ENCODE measurements at places on chromosomes 5 and 9.

DNA sequence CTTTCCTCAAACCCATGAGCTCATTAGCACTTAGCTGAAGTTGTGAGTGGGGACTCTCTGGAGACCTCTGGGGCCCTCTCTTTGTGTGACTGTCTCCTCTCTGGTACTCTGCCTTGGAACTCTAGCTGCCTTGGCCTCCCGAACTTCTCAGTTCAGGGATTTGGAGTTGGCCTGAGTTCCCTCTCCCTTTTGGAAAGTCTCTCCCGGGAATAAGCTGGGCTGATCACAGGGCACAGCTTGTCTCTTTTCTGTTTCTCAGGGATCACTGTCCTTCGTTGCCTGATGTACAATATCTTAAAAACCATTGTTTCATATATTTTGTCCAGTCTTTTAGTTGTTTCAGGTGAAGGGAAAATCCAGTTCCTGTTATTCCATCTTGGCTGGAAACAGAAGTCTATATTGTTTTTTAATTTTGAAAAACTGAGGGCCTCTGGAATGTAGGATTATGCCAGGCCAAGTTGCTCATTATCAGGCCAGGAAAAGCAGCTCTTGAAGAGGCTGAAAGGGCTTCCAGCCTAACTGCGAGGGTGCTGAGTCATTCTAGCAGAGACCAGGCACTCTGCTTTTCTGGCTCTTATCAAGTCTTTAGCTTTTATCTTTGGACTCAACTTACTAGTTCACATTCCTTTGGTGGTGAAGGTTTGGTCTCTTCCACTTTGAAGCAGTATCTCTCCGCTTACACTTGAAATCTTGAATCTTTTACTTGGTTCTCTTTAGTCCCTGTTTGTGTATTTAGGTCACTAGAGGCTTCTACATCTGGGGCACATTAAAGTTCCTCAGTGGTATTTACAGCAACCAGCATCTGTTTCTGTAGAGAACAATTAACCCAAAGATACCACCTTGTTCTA, 8.4 kb upstream of the RGS3 start:
- DNase-seq = no peak

GRCh38 chr5:32445287-32445758, 783 bp upstream of the ZFR start:
- DNase-seq = no peak

DNA sequence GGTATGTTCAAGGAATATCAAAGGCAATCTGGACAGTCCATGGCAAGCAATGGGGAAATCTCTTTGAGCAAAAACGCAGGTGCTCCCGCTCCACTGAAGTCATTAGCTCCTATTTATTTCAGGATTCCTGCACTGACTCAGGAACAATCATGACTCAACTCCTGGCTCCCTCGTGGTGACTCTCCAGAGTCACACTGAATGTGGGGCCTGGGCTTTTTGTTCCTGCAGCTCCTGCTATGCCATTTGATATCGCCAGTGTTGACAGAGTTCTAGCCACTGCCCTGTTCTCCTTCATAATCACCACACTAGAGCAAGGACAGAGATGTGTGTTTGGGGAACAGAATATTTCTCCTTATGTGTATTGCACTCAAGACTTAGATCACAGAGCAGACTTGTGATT, 187.2 kb upstream of the ZNF462 start:
- DNase-seq = no peak

GRCh38 chr9:128600099-128600498, 47.7 kb downstream of the SPTAN1 start:
- no peak for DNase-seq

- DNase-seq = no peak
Measured at GRCh38 chr9:29214154-29214689, 1640.9 kb upstream of the C9orf72 start.

- DNase-seq = no peak
Measured at GRCh38 chr9:72203205-72203803, 54.1 kb downstream of the GDA start.

DNA sequence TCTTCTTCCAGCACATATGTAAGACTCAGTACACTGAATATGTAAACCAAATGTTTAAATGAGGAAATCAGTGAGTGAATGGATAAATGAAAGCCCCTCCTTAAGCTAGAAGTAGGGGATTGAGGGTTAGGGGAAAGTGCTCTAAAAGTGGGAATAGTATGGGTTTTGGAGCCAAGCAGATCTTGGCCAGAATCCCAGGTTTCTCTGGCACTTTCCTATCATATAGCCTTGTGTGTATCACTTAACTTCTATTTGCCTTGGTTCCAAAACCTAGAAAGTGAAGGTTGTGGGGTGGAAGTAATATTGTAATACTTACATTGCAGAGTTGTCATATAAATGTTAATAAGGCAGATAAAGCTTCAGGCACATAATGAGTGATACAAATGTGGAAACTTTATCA, 45.0 kb upstream of the SV2C start:
- no peak for DNase-seq

- DNase-seq = no peak
Measured at GRCh38 chr9:6549106-6549800, 96.3 kb downstream of the GLDC start.

GRCh38 chr9:37575511-37575914, 667 bp downstream of the FBXO10 start:
- no peak for DNase-seq

DNA sequence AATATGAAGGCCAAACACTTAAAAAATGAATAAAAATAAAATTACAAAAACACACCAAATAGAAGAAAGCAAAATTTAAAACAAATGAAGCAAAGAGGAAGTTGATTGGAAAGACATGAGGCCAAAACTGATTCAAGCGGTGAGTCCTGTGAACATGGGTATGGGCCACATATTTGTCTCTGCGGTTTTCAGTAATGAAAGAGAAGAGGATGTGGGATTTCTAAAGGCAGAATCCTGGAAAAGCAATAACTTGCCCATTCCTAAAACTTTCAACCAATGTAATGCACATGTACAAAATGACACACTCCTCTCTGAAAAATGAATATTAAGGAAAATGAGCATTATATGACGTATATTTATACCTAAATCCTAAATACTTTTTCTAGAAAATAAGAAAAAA, 263.7 kb downstream of the SEMA5A start:
- no peak for DNase-seq

DNA sequence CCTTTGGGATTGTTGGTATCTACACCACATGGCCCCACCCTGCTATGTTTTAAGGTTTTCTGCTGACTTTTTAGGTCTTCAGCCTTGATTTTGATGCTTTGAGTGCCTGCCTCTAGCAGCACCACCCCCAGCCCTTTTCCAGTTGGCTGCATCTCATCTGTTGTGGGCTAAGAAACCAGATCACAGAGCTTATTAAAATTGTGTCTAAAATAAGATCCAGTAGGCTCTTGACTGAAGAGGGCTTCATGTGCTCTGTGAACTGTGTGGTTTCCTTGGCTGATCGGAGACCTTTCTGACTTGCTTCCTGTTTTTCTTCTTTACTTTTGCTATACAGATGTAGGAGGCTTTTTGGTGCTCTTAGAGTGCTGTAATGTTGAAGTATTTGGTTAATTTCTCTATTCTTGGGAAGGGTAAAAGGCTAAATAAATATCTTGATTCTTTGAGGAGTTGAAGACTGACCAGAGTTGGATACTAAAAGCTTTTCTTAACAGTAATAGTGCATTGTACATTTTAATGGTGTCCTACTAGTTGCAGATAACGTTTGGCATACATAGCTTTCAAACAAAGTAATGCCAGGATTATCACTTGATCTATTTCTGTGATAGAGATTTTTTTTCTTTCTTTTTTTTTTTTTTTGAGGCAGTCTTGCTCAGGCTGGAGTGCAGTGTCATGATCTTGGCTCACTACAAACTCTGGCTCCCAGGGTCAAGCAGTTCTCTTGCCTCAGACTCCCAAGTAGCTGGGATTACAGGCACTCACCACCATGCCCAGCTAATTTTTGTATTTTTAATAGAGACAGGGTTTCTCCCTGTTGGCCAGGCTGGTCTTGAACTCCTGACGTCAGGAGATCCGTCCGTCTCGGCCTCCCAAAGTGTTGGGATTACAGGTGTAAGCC, 4.5 kb downstream of the UBE2D2 start:
- no peak for DNase-seq

DNA sequence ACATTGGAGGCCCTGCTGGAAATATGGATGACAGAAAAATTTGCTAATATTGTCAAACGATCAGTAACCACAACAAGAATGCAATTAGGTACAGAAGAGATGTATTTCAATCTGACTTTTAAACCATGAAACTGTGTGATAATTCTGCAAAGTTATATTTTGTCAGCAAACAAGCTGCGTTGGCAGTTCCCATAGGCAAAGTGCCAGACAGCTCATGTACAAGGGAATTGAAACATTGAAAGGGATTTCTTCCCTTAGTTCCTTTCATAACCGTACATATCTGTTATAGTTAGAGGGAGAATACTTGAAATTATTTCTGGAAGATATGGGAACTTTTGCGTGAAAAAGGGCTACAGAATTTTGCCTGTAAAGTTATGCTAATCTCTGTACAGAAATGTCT, 419.4 kb upstream of the PTGER4 start:
- DNase-seq = no peak
